Activated T-helper 17 cell treated with anti-CD3 and anti-CD28 coated beads, Interleukin-2, amount 50 U/mL, for 72 hours (primary cell): ENCODE measurements at places on chromosomes 5 and 9. TPM values are rescaled to one million over a fixed set of nuclear protein-coding genes. Genes with fewer than 3 reads are reported as not detected.

CEL gene
- total RNA-seq, result 1.2 TPM

C5orf63 gene
- 12.3 TPM for total RNA-seq

KIF4B gene
- total RNA-seq, result not detected

CCDC171 gene
- 5.5 TPM for total RNA-seq

MAP1B gene
- 0.11 TPM for total RNA-seq

TTC39B gene
- 19.1 TPM for total RNA-seq

WWC1 gene
- total RNA-seq, result 1.3 TPM

IER5L gene
- 0.67 TPM for total RNA-seq

IFNK gene
- not detected for total RNA-seq

C5orf52 gene
- total RNA-seq, result not detected

ENG gene
- 10.0 TPM for total RNA-seq

TAF1L gene
- not detected for total RNA-seq

IL3 gene
- 0.32 TPM for total RNA-seq

ABHD17B gene
- total RNA-seq, result 15.6 TPM

CHSY3 gene
- total RNA-seq, result not detected

AQP7 gene
- total RNA-seq, result 0.42 TPM

KLHL3 gene
- 5.3 TPM for total RNA-seq

HARS2 gene
- total RNA-seq, result 30.2 TPM

SOX30 gene
- total RNA-seq, result 0.50 TPM

APC gene
- total RNA-seq, result 27.5 TPM

PCDHAC2 gene
- not detected for total RNA-seq

HMCN2 gene
- total RNA-seq, result not detected

ANXA2R gene
- 6.2 TPM for total RNA-seq

CMBL gene
- total RNA-seq, result 0.80 TPM
